ENCODE measurements at places on chromosomes 1 and 21. TPM values are rescaled to one million over a fixed set of nuclear protein-coding genes. Genes with fewer than 3 reads are reported as not detected.

- no peak overlapping the region for H3K4me3 ChIP-seq
- H3K36me3 ChIP-seq = peaks cover 36% of the 10 kb centered on the region
- no peaks in the 10 kb centered on the region for H3K27me3 ChIP-seq
- H3K4me1 ChIP-seq = peaks cover 57% of the 10 kb centered on the region
- no peak for DNase-seq
Observed at GRCh38 chr1:167465743-167466142, 52.6 kb downstream of the CD247 start.

- no peaks in the 10 kb centered on the region for H3K4me1 ChIP-seq
- no peak overlapping the region for H3K4me3 ChIP-seq
- H3K27me3 ChIP-seq = no peaks in the 10 kb centered on the region
- DNase-seq = no peak
- no peak overlapping the region for H3K27ac ChIP-seq
- no peaks in the 10 kb centered on the region for H3K36me3 ChIP-seq
Observed at GRCh38 chr21:14877581-14878228, 187.1 kb downstream of the NRIP1 start.

DNA sequence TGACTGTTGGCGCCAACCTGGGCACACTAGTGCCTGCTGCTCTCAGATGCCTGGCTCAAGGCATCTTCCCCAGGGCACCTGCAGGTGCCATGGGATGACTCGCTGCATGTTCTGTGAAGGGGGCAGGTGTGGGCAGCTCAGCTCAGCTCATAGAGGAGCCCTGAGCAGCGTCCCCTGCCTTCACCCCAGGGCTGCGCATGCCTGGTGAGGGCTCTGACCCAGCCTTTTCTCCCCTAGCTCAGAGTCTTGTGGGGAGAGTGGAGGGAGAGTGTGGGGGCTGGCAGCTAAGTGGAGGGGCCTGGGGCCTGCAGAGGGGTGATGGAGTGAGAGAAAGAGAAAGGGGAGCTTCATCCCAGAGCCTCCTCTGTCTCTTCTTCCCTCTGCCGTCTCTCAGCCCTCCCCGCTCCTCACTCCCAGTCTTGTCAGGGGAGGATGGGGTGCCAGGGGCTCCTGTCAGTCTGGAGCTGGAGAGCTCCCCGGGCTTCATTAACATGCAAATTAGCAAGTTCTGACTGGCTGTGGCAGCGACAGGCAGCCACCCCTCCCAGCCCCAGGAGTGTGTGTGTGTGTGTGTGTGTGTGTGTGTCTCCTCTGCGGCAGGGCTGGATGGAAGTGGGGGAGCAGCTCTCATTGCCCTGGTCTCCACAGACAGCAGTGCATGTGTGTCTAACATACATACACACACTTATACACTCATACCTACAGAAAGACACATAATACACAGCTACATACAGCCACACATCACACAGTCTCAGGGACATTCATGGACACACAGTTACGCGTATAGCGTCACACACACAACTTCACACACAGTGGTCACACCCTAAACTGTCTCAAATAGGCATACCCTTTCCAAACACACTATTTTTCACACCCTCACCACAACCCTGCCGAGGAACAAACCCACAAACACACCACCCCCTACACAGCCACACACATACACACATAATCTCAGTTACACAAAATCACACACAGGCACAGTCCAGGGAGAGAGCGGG, 34.0 kb downstream of the FOXO6 start:
- H3K27ac ChIP-seq = no peak overlapping the region
- DNase-seq = no peak
- H3K36me3 ChIP-seq = no peaks in the 10 kb centered on the region

The ERICH3 gene
- not detected for total RNA-seq

The PNRC2 gene
- 112 TPM for total RNA-seq

The KIF21B gene
- total RNA-seq = 52.0 TPM

The SPATA45 gene
- not detected for total RNA-seq

The HSF2BP gene
- total RNA-seq = 1.2 TPM
